Activated T-helper 2 cell treated with anti-CD3 and anti-CD28 coated beads, Interferon-gamma antibody, Interleukin-2, Interleukin-4, amounts not matched to agents 10 μg/mL and 5 μg/mL and 100 μg/mL, durations not matched to agents 14 hours and 24 hours and 36 hours (primary cell): ENCODE measurements at places on chromosomes 1 and 21.
A peak's percentile ranks its signal among the peaks of the same experiment; 100 is the strongest.

GRCh38 chr1:112322983-112323678 lies 72.9 kb upstream of the CTTNBP2NL start:
- no peak overlapping the region for H3K27ac ChIP-seq
- H3K4me3 ChIP-seq: no peak overlapping the region
- no peaks in the 10 kb centered on the region for H3K4me1 ChIP-seq
- H3K27me3 ChIP-seq: peaks cover 27% of the 10 kb centered on the region
- DNase-seq: no peak
- no peaks in the 10 kb centered on the region for H3K36me3 ChIP-seq

DNA sequence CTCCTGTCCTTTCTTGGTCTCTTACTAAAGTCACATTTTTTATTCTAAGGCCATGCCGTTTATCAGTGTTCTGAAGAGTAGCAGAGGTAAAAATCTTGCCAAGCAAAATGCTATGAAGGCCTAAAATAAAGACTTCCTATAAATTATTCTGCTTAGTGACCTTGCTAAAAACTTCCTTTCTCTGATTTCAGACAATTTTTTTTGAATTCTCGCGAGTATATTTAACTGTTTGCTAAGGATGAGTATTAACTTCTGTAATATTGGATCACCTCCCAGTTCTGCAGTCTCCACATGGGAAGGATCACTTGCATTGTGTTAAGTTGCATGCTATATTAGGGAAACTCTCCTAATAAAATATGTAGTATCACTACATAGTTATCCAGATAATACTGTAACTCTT lies 123.4 kb upstream of the SNX7 start:
- H3K27me3 ChIP-seq: no peaks in the 10 kb centered on the region
- H3K36me3 ChIP-seq: no peaks in the 10 kb centered on the region
- no peak overlapping the region for H3K27ac ChIP-seq
- H3K4me3 ChIP-seq: no peak overlapping the region

DNA sequence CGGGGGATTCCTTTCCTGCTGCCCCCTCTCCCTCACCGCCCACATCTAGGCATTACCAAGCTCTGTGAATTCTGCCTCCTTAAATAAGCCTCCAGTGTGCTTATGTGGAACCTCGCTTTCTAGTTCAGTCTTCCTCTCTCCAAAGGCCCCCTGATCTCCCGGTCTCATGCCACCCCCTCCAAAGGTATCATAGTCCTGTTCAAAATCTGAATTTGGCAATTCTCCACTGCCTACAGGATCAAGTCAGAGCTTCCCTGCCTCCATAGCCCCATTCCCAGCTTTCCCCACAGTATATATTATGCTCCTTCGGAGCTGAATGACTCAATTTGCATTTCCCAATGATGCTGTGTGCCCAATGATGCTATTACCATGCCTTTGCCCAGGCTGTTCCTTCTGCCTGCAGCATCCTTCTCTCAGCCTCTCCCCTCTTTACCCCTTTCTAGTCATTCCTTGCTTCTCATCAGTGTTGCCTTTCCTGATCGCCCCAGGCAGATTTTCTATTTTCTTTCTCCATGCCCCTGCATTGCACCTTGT lies 1.7 kb downstream of the AZIN2 start:
- H3K27ac ChIP-seq: no peak overlapping the region
- no peak for DNase-seq
- peaks cover 25% of the 10 kb centered on the region for H3K27me3 ChIP-seq

- H3K4me3 ChIP-seq: peak overlapping the region; percentile 41
- peaks cover 33% of the 10 kb centered on the region for H3K36me3 ChIP-seq
- H3K4me1 ChIP-seq: peaks cover 31% of the 10 kb centered on the region
- no peak overlapping the region for H3K27ac ChIP-seq
These were observed 1.3 kb upstream of the CC2D1B start for GRCh38 chr1:52367272-52367671.

DNA sequence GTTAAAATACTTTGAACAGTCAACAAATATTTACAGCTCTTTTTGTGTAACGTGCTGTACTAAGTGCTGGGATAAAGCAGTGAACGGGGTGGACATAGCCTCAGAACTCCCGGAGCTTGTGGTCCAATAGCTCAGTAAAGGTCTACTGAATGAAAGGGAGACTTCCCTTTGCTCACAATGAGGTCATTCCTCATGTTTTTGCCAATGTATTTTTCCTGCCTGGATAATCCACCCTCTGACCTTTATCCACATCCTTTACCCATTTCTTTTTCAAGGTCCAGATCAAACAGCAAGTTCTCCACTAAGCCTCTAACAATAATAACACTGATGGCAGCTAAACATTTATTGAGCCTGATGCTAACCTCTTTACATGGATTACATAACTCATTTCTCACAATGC lies 55.9 kb downstream of the LEPR start:
- no peak for DNase-seq
- H3K27ac ChIP-seq: no peak overlapping the region
- no peak overlapping the region for H3K4me3 ChIP-seq
- H3K36me3 ChIP-seq: no peaks in the 10 kb centered on the region

DNA sequence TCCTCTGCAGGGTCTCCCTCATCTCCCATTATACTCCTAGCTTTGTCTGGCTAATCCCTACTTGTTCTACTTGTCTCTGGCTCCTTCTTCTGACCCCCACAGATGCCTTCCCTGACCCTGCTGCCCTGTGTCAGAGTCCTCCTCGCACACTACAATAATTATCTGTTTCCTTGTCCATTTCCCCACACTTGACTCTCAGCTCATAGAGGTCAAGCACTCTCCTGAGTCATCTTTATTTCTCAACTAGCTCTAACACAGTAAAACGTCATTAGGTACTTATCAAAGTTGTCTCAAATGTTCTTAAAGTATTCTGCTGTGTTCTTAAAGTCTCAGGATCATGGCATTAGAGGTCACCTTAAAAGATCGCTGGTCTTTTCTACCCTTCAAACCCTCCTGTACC lies 47.1 kb downstream of the C8A start:
- no peaks in the 10 kb centered on the region for H3K4me1 ChIP-seq
- no peak overlapping the region for H3K27ac ChIP-seq
- no peak for DNase-seq
- no peak overlapping the region for H3K4me3 ChIP-seq

- H3K4me3 ChIP-seq: no peak overlapping the region
- H3K27ac ChIP-seq: no peak overlapping the region
- no peak for DNase-seq
- H3K27me3 ChIP-seq: peaks cover 6% of the 10 kb centered on the region
- peaks cover 4% of the 10 kb centered on the region for H3K36me3 ChIP-seq
These were observed 65.1 kb upstream of the RGL1 start for GRCh38 chr1:183739741-183740271.

GRCh38 chr1:107491582-107491981 lies 350.7 kb downstream of the NTNG1 start:
- H3K27ac ChIP-seq: no peak overlapping the region
- H3K4me3 ChIP-seq: no peak overlapping the region
- H3K27me3 ChIP-seq: peaks cover 22% of the 10 kb centered on the region
- no peaks in the 10 kb centered on the region for H3K36me3 ChIP-seq
- no peaks in the 10 kb centered on the region for H3K4me1 ChIP-seq
- DNase-seq: no peak

DNA sequence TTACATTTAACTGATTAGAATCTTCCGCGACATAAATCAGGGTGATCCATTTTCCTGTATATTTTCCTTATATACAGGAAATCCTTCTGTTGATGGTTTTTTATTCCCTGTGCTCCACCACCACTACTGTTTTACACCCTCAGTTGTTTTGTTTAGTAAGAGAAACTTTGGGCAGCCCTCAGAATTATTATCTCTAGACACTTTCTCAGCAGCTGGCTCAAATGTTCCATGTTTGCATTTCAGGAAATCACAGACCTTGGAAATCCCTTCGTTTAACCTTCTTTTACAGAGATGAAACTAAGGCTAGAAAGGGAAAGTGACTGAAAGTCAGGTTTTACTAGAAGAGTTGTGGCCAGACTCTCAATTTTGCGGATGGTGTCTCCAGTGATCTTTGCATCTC lies 15.2 kb downstream of the ZNF697 start:
- no peak for DNase-seq
- peaks cover 37% of the 10 kb centered on the region for H3K36me3 ChIP-seq
- peaks cover 22% of the 10 kb centered on the region for H3K4me1 ChIP-seq
- H3K4me3 ChIP-seq: no peak overlapping the region
- H3K27me3 ChIP-seq: peaks cover 33% of the 10 kb centered on the region

DNA sequence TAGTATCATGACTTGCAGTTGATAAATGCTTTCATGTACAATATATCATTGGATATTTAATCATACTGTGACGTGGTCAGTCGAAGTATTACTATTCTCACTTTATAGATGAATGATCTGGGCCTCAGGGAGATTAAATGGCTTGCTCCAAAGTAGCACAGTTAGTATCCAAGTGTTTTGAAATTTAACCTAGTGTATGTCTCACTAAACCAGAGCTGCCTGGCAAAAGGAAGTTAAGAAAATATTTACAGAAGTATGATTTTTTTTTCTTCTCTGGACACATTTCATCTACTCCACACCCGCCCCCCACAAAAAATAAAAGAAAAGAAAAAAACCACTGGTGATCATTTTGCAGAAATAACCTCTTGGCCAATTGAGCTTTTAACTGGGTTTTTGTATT lies 71.9 kb upstream of the CXADR start:
- no peaks in the 10 kb centered on the region for H3K36me3 ChIP-seq
- no peak overlapping the region for H3K4me3 ChIP-seq
- peaks cover 26% of the 10 kb centered on the region for H3K27me3 ChIP-seq
- no peak overlapping the region for H3K27ac ChIP-seq
- no peaks in the 10 kb centered on the region for H3K4me1 ChIP-seq

DNA sequence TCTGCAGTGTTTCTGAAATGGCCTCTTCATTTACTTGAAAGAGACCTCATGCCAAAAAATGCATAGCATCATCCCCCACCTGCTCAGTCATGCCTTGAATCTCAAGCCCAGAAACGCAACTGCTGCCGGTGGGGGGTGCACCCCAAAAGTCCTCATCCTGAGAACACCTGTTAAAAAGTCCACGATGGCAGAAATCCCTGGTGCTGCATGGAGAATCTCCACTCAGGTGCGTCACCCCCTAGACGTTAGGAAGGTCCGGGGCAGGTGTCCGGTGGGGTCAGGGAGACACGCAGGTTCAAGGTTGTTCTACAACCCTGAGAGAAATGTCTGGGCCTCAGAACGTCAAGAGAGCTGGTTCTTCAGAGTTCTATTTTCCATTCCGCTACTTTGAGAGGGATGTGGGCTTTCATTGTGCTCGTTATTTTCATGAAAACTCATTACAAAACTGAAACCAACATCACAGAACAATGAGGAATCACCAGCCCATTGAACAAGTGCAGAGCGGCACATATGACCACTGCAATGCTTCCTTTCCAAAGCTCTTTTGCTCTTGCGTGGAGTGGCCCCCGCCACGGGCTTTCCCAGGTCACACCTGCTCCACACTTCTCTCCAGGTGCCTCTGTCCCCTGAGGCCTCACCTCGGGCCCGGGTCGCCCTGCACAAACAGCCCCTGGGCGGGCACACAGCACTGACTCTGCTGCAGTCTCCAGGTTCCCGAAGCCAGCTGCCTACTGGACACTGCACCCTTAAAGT lies 201.9 kb downstream of the TOMM20 start:
- H3K27me3 ChIP-seq: no peaks in the 10 kb centered on the region
- peaks cover 63% of the 10 kb centered on the region for H3K4me1 ChIP-seq
- H3K36me3 ChIP-seq: peaks cover 11% of the 10 kb centered on the region

GRCh38 chr1:55215194-55216021 lies at the start of gene USP24:
USP24 (minus strand) TSS chr1:55215364; CDS start chr1:55215113, 251 bp downstream.
- no peaks in the 10 kb centered on the region for H3K27me3 ChIP-seq
- peaks cover 24% of the 10 kb centered on the region for H3K36me3 ChIP-seq
- H3K4me3 ChIP-seq: peak within 1 kb of the TSS; percentile 92
- H3K4me1 ChIP-seq: peaks cover 55% of the 10 kb centered on the region
- peak within 1 kb of the TSS; percentile 94 for H3K27ac ChIP-seq
- DNase-seq: peak; percentile 81

- H3K36me3 ChIP-seq: no peaks in the 10 kb centered on the region
- H3K27me3 ChIP-seq: no peaks in the 10 kb centered on the region
- DNase-seq: no peak
- no peaks in the 10 kb centered on the region for H3K4me1 ChIP-seq
- no peak overlapping the region for H3K27ac ChIP-seq
- H3K4me3 ChIP-seq: no peak overlapping the region
These were observed 598.8 kb downstream of the PLPP3 start for GRCh38 chr1:55980582-55980981.

DNA sequence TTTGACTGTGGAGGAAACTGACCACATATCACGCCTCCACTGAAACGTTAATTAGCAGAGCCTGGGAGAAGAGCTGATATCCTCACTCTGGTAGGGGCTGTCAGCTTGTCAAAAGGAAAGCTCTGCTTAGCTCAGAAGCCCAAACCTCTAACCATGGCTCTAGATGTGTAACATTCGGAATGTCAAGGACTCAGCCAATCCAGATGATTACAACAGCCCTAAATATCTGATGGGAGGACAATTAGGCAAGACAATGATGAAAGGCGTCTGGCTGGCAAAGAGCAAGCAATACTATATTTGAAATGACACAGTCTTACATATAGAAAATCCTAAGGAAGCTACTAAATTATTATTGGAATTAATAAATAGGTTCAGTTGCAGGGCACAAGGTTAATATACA lies 45.7 kb upstream of the COX20 start:
- no peaks in the 10 kb centered on the region for H3K4me1 ChIP-seq
- DNase-seq: no peak
- no peaks in the 10 kb centered on the region for H3K36me3 ChIP-seq
- H3K27ac ChIP-seq: no peak overlapping the region
- no peaks in the 10 kb centered on the region for H3K27me3 ChIP-seq
- no peak overlapping the region for H3K4me3 ChIP-seq

DNA sequence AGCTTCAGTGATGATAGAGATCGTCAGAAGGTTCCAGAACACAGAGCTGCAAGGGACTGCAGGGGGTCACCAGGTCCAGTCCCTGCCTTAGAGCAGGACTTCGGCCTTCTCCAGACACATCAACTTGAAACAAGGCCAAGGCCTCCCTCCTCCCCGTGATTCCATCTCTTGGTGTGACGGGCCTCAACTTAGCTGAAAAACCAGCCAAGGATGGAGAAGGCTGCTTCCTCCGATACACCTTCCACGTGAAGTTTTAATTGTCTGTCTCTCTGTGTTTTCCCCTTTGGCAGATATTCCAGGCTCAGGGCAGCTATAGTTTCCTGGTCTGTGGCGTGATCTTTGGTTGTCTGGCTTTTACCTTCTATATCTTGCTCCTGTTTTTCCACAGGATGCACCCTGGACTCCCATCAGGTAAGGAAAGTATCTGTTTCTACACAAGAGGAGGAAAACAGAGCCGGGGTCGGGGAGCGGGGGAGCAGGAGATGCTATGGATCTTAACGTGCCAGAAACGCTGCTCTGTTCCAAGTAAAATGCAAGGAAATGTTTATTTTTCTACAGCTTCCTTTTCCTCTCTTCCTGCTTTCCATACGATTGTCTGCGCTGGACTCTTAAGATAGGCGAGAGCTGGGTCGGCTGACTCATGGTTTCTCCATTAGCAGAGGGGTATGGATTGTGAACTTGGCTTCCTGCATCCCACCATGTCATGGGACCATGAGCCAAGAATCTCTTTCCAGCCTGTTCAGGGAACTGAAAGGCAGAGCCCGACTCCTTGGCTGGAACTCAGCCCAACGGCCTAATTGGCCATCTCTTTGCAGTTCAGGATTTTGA lies 32.8 kb downstream of the ELK4 start:
- H3K27ac ChIP-seq: no peak overlapping the region
- peaks cover 32% of the 10 kb centered on the region for H3K4me1 ChIP-seq
- no peak overlapping the region for H3K4me3 ChIP-seq
- H3K36me3 ChIP-seq: peaks cover 49% of the 10 kb centered on the region
- DNase-seq: no peak
- H3K27me3 ChIP-seq: no peaks in the 10 kb centered on the region
